ENCODE measurements at places on chromosomes 6 and 20.

GRCh38 chr6:131488780-131489179 lies 84.2 kb upstream of the ARG1 start:
- no peak for DNase-seq

- DNase-seq, result no peak
These were observed 85.6 kb downstream of the PFDN4 start for GRCh38 chr20:54293526-54293925.

DNA sequence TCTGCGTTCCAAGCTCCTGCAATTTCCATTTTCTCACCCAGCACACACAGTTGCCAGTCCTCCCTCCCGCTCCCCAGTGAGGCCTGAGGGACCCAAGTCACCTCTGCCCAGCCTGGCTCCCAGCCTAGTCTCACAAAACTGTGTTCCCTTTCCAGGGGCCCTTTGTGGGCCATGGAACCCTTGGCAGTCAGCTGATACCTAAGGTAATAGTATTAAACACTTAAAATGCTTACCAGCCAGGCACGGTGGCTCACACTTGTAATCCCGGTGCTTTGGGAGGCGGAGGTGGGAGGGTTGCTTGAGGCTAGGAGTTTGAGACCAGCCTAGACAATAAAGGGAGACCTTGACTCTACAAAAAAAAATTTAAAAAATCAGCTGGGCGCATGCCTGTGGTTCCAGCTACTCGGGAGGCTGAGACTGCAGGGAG lies 3.2 kb upstream of the RBM38 start:
- DNase-seq, result no peak

GRCh38 chr6:129513471-129513870 lies 196.5 kb downstream of the ARHGAP18 start:
- no peak for DNase-seq

Measured in effector CD8-positive, alpha-beta T cell (primary cell).